ENCODE measurements at places on chromosomes 12 and 14. TPM values are rescaled to one million over a fixed set of nuclear protein-coding genes. Genes with fewer than 3 reads are reported as not detected.

DNA sequence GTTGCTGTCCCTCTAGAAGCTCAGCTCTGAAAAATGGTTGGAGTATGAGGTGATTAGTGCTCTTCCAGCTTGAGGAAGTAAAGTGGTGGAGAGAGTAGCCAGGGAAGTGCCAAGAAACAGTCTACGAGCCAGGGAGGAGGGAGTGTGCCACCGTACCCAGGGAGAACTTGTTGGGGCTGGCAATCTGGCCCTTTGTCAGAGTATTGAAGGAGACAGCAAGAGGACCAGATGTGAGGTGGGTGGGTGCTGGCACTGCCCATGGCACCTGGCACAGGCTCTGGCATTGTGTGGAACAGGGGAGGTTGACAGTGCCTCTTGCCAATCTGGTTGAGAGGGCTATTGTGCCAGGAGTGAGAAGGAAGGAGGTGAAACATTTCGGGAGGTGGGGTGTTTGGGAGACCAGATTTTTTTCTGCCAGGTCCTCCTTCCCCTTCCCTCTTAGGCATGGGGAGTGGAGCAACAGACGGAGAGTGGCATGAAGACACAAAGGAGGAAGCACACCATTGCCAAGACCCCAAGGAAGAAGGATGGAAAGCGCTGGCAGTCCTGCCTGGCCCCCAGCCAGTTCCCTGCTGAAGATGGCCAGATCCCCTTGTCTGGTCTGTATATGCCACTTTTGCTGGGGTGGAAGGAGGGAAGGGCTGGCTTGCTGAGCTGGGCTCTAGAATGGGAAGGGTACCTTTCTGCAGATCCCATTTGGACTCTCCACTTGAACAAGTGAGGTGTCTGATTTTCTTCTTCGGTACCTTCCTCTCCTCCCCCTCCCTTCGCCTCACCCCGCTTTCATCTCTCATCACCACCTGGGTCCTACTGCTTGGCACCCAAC is 37.5 kb downstream of the ZFHX2 start:
- no peak for DNase-seq

DNA sequence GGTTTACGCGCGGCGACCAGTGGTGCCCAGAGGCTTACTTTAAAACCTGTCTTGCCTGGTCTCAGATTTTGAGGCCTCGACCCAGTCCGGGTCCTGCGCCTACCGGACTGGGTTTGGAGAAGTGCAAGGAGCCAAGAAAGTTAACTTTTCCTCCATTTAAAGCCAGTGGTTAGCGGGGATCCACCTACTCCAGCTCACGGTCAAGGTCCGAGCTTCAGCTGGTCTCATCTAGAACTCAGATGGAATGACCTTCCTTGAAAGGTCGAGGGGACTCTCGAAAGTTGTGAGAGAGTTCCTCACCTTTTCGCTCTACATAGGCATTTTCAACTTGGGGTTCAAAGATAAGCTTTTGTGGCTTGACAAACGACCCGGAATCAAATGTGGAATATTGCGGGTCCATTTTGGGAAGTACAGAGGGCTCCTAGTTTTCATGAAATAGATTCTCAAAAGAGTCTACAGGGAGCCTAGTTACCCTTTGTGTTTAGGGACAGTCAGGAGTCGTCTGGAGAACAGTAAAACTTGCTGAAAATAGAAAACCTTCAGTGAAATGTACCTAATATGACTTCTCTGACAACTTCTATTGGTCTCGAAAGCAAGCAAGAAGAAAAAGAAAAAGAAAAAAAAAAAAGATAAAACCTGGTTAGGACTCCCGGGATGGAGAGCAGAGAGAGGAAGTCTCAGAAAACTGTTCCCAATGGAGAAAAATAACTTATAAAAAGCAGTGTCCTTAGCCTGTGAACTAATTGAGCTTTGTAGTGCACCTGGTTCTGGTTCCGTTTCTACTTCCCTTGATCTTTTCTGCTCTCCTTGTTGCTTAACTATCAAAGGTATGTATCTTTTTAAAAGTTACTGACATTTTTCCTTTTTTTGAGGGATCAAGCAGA is 1.4 kb downstream of the KCNMB4 start:
- no peak for DNase-seq

DNA sequence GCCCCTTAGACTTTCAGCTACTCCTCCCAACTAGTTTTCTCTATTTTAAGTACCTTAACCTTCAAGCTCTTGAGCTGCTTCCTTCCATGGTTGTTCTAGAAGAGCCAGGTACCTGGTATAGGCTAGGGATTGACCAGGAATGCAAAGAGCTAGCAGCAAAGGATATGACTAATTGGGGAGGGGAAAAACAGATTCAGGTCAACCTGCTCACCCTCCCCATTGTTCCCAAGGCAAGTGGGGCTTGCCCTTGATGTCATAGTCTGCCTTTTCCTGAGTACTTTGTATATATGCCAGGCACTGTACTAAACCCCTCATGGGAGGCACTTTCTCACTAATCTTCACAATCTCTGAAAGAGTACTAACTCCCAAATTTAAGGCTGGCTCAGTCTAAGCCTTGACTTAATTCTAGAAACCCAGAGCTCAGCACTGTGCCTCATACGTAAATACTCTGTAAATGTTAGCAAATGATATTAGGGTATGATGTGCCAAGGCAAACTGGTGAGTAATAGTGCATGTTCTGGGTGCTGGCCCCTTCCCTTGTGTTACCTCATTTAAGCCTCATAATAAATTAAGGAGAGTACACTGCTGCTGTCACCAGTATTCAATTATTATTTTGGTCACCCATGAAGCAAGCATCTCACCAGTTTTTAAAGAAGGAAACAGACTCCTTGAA is 42.2 kb downstream of the SUDS3 start:
- DNase-seq: no peak

GRCh38 chr14:37658156-37658555 is 62.7 kb downstream of the TTC6 start:
- DNase-seq: no peak

GRCh38 chr14:80059041-80059440 is 152.3 kb downstream of the DIO2 start:
- no peak for DNase-seq

GRCh38 chr14:68636597-68636996 is 156.3 kb downstream of the ZFP36L1 start:
- DNase-seq: no peak

- DNase-seq: no peak
Observed at GRCh38 chr12:130762319-130762675, 46.2 kb upstream of the RIMBP2 start.

- peak; percentile 64 for DNase-seq
Observed at GRCh38 chr14:75138492-75138891, 11.6 kb upstream of the NEK9 start.

GRCh38 chr12:27193854-27194544 is 50.1 kb upstream of the STK38L start:
- DNase-seq: no peak

Gene SDR9C7
- polyA plus RNA-seq: not detected

Gene RHEBL1
- 6.1 TPM for polyA plus RNA-seq

DNA sequence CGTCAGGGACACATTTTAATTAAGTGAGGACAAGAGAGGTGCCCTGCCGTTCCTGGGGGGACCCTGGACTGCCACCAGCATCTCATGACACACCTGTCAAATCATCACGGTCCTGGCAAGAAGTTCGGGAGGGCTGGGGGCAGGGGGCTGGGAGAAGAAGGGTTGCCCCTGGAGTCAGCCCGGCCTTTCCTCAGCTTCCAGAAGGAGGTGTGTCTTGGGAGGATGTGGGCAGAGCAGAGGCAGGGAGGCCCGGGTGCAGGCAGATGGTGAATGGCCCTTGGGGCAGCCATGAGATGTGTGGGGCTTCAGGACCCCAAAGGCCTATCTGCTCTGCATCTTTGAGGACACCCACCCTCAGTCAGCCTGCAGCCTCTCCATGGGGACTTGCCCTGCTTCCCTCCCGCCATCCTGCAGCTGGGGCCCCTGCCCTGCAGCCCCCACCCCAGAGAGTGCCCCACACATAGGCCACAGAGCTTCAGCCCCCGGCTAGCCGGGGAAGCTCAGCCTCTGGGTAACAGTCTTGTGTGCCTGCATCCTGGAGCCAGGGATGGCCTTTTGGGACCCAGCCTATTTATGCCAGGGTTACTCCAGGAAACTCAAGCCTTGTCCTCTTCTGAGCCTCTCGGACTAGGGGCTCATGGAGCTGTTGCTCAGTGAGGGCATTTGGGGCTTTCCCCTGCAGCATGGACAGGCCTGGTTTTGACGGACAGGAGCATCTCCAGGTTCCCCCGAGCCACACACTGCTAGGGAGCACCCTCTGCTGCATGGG is 178.5 kb downstream of the KIF26A start:
- DNase-seq: no peak

Gene INHBE
- not detected for polyA plus RNA-seq

DNA sequence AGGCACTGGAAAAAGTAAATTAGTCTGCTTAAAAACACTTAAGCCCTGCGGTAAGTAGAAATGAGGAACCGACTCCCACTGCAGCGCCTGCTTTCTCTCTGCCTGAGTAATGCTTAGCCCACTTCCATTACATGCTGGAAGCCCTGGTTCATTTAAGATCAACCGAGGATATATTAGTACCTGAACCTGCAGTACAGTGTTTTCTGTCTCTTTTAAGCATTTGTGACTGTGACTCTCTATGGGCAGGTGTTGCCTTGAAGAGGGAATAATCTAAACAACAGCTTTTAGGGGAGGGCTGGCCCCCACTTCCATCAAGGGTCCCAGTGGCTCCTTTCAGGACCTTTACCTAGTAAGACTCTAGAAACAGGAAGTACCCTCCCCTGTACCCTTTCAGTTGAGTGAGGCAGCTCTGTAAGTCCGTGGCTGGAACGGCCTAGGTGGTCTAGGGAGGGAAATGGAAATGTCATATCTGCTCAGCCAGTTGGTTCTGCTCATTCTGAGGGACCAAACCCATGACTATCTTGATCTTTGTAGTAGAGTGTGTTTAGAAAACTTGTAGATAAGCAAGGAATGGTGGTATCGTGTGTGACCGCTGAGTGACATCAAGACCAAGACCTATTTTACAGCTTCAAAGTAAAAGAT is 56.2 kb downstream of the FNTB start:
- DNase-seq: peak; percentile 56

GRCh38 chr14:72643317-72643801 is 250.5 kb downstream of the DPF3 start:
- DNase-seq: no peak

DNA sequence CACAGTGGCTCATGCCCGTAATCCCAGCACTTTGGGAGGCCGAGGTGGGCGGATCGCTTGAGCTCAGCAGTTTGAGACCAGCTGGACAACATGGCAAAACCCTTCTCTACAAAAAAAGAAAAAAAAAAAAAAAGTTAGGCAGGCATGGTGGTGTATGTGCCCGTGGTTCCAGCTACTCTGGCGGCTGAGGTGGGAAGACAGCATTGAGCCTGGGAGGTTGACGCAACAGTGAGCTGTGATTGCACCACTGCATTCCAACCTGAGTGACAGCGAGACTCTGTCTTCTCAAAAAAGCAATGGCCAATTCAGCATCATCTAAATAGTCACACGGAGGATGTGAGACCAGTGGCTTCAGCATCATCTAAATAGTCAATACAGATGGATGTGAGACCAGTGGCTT is 10.4 kb upstream of the SAMD4A start:
- no peak for DNase-seq

DNA sequence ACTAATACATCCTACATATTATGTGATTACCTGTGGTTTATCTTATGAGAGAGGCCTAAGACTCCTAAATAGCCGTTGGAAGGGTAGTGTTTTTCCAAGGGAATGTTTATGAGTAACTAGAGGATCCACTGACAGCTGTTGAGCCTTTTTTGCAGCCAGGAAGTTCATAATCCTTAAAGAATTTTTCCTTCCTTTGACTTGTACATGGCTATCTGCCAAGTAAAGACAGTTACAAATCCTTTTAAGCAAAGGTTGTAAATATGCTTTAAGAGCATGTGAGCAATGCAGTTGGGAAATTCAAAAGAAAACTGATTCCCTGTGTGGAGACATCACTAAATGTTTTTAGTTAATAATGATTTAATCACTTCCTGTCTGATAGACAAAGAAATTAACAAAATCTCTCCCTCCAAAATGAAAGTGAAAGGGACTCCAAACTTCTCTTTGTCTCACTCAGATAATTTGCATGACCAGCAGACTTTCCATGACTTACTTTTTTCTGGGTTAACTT is 333.8 kb downstream of the PDZRN4 start:
- DNase-seq: peak; percentile 50

- peak; percentile 82 for DNase-seq
Observed at GRCh38 chr12:76158518-76159321, 74.2 kb upstream of the NAP1L1 start.

DNA sequence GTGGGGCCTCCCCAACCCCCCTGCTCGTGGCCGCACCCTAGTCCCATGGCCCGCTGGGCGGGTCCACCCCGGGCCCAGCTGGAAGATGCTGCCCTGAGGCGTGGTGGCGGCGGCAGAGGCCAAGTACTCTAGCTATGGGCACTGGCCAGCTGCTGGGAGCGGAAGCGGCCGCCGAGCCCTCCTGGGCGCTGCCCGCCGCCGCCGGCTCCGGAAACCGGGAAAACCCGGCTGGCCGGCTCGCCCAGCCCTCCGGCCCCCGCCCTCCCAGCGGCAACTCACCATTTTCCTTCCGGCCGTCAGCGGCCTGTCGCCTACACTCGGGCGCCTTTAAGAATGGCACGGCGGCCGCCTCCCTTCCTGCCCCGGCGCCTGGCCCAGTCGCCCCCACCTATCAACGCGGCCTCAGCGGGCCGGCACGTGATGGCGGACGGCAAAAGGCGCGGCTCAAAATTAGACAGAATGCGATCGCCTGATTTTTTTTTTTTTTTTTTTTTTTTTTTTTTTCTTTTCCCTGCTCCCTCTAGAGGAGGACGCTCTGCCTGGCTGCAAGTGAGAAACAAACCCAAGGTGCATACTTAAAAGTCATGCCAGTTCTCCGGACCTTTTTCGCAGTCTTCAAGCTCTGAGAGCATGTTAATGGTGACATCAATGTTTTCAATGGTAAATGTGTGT is at the start of gene GMFB:
Gene GMFB, minus strand, starts transcription at position 335 of the 672 bp plus-strand sequence. Its CDS starts 53 bp downstream, at position 282.
- peak; percentile 92 for DNase-seq

DNA sequence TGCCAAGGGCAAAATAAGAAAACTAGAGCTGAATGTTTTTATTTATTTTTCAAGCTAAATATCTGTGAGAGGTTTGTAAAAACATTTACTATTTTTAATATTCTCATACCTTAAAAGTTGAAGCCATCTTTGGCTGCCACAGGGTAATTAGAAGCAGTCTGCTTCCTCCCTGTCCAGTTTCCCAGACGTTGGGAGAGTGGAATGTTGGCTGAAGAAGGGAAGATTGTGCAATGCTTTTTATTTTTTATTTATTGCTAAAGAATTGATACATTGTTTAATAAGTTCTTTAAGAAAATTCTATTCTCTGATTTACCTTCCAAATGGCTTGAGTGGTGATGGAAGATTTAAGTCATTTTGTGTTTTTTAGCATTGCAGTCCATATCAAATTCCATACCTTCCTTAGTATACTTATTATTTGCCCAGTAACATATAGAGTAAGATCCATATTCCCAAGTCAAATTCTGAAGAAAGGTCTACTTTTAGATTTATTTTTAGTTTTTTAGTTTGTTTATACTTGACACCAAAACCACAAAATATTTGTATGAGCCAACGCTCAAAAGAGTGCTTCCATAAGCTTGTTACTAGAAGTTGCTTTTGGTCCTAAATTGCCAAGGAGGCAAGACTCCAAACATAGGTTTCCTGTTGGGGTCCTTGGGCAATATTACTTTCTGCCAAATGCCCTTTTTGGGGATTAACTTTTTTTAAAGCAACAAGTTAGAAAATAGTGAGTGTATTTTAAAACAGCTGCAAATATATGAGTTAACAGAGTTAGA is 124.0 kb upstream of the CPM start:
- no peak for DNase-seq

Gene FERMT2
- not detected for polyA plus RNA-seq

Gene SLC35F4
- polyA plus RNA-seq: not detected

Data from B cell (primary cell).